ENCODE measurements at places on chromosomes 11 and 22.

- DNase-seq = peak; percentile 82
Measured at GRCh38 chr11:68297812-68298658, 14.4 kb upstream of the LRP5 start.

- DNase-seq = no peak
Measured at GRCh38 chr22:17205432-17205831, 13.8 kb downstream of the ADA2 start.

- no peak for DNase-seq
Measured at GRCh38 chr22:43133401-43133800, 9.8 kb downstream of the MCAT start.

DNA sequence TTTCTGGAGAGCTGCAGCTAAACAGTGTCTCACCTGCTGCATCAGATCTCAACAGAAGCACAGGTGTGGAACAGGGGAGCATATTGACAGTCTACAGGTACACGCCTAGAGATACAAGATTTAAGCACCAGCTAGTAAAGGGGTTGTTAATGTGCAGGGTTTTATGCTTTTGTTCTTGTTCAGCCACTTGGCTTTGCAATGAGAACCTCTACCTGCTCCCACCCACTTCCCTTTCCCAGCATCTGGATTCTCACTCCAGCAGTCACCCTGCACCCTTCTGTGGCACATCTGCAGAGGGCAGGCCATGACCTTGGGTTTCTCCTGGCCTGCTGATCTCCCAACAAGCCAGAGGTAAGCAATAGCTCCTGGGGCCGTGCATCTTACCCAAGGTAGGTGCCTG lies 446.6 kb downstream of the BUD13 start:
- DNase-seq = no peak

DNA sequence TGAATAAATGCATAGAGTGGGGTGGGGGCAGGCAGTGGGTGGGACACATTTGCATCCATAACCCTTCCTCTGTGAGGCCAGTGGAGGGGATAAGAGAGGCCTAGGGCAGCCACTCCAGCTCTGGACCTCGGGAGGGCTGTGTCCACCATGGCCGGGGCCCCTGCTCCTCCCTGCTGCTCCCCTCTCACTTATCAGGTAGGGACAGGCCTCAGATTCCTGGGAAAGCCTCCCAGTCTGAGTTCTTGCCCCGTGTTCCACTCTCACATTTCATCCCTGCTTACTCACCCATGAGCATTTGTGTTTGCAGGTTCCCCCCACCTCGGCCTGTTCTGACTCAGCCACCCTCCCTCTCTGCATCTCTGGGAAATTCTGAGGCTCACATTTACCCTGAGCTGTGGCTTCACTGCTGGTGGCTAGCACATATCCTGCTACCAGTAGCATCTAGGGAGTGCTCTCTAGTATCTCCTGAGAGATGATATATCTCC lies 128.7 kb upstream of the TOP3B start:
- DNase-seq = no peak

DNA sequence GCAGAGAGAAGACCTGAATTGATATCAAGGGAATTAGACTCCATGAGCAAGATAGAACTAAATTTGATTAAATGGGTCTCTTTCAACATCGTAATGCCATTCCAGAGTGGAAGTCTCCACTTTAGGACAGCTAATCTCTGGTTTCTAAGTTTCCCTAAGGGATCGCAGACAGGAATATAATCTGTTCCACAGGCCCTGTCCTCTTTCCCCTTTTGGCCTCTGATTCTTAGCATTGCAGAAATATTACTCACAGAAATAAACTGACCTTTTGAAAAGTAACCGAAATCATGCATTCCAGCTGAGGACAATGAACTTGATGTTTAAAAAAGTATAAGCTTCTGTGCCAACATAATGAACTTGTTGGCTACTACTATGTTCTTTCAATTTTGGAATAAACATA lies 227.8 kb downstream of the ETS1 start:
- no peak for DNase-seq

DNA sequence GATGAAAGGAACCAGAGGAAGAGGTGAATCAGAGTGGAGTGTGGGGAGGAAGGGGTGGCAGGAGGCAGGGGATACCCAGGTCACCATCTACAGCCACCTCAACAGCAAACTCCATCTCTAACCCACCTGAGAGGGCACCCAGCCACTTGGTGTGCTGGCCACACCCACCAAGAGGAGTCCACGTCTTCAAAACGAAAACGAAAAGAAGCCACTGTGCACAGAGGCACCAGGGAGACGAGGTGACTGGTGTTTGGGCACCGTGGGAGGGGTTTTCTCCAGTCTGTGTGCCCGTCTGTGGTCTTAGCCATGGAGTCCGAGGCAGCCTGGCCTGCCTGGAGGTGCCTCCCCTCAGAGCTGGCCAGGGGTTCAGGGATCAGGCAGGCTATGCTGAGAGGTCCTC lies 20.2 kb downstream of the PDGFB start:
- DNase-seq = no peak

GRCh38 chr11:14687943-14688627 lies 44.5 kb downstream of the PDE3B start:
- DNase-seq = no peak

GRCh38 chr11:71300187-71300586 lies 47.8 kb upstream of the SHANK2 start:
- no peak for DNase-seq

Data from WERI-Rb-1 (cell line).